ENCODE measurements at places on chromosomes 1 and 21.

GRCh38 chr21:15520811-15521643 is 208.8 kb upstream of the USP25 start:
- DNase-seq: no peak

- DNase-seq: no peak
These were observed 30.2 kb downstream of the RRAGC start for GRCh38 chr1:38829368-38829767.

GRCh38 chr1:27567146-27567526 is 36.8 kb downstream of the AHDC1 start:
- no peak for DNase-seq

GRCh38 chr1:115262886-115263285 is 75.2 kb downstream of the NGF start:
- DNase-seq: no peak

DNA sequence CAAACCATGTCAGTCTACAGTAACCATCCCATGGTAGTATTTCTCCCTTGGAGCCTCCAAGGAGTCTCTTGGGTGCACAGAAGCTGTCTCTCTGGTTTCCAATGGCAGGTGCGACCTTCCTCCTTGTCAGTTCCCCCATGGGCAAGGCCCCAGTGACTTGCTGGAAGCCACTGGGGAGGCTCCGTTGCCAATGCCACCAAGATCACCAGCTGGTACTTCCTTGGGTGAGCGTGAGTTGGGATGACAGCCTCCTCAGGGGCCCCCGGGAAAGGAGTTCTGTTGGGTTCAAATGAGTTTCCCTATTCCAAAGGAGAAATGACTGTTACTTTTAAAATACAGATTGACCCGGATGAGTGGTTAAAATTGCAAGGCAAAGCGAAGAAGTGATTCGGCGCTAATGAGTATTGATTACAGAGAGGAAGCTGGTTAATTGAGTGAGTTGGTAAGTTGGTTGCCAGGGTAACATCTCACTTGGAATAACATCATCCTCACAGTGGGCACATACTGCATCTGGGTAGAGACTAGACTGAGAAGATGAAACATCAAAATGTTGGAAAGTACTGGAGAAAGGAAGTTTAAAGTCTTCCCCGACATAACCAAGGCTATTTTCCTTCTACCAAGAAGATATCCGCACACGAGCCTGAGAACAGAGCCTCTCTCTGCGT is 53.0 kb upstream of the LAPTM5 start:
- DNase-seq: no peak

DNA sequence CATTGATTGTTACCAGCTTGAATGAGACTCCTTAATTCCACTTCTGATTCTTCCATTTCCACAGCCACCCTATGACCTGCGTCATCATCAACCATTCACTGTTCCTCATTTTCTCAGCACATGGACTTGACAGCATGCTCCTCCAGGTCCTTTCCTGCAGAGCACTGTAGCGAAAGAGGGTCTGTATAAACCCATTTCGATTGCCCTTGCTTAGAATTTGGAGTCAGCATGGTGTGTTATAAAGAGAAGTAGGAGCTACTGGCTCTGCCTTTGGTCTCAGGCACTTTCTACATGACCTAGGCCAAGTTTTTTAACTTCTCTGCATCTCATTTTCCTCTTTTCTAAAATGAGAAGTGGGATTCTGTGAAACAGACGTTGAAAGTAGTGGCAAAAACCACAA is 133.8 kb downstream of the AK5 start:
- no peak for DNase-seq
